ENCODE measurements at places on chromosomes 3 and 15.

DNA sequence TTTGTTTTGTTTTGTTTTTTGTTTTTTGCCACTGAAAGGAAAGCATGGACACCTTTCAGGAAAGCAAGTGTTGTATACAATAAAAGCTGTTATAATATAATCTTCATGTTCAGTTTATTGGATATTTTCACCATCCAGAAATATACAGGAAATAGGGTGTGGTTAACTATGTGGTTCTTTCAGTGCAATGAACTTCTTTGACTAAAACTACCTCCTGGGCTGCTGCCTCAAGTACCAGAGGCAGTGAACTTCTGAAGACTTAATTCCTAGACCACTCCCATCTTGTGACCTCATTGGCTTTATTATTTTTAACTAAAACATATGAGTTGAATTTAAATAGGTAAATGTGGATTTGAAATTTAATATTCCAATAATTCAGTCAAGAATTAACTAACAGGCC lies 27.1 kb upstream of the TBL1XR1 start:
- no peak for DNase-seq

GRCh38 chr15:36954486-36954885 lies 145.9 kb downstream of the MEIS2 start:
- no peak for DNase-seq

DNA sequence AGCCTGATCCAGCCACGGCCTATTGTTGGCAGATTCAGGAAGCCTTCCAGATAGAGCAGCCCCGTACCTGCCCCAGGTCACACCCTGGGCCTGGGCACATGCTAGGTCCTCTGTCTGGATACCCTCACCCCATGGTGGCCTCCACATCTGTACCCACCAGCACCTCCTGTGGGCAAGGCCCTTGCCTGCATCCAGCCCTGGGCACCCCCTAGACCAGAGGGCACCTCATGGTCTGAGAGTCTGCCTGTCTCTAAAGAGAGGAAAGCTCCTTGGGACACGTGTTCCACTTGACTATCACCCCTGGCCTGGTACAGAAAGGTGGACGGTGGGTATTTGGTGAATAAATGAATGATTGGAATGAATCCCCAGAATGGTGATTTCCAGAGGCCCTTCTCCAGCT lies 8.9 kb upstream of the COMMD4 start:
- no peak for DNase-seq

- no peak for DNase-seq
Observed at GRCh38 chr3:129549805-129550204, 6.8 kb downstream of the H1-8 start.

GRCh38 chr15:22226034-22226790 lies 145.9 kb downstream of the OR4M2 start:
- DNase-seq, result no peak

DNA sequence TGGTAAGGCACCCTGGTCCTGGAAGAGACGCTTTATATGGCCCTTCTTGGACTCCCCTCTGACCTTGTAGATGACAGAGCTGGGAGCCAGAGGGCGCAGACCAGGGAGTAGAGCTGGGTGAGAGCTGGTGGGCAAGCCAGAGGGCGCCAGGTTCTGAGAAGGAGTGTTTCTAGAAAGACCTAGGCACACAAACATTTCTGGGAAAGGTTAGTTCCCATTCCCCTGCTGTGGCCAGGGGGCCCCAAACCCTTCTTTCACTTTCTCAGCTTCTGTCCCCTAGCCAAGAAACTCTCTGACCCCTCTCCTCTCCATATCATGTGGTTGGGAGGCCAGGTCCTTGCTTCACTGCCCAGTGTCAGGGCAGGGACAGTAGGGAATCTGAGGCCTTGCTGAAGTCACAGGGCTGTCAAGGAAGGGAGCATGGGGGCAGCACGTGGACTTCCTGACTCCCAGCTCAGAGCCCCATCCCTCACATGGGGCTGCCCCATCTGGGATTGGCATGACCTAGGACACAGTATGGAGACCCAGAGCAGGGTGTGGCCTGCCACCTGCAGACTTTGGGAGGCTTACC lies 3.6 kb downstream of the HEMK1 start:
- DNase-seq, result no peak

GRCh38 chr15:45606413-45606812 lies 19.2 kb downstream of the BLOC1S6 start:
- DNase-seq, result no peak

DNA sequence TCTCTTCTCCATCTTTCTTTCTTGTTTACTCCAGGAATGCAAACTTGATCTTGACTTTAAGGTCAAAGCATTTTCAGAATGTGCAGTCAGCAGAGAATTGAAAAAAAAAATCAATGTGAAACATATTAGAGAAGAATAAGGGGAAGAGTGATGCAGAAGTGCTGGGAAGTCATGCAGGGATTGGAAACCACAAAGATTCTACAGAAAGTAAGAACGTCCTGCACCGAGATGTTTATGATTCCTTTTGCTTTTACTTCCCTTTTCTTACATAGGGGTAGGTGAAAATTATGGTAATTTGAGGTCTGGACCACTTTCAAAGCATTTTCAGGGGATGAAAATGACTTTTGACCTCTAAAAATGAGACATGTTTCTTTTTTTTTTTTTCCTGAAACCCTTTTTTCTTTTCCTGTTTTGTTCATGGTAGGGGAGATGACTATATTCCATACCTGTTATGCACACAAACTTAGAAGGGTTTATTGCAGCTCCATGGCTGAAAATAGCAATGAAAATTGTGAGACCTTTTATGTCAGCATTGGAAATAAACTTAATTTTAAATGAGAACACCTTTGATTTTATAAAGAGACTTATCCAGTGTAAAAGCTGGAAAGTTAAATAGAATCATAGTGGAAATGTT lies 623.5 kb upstream of the TBL1XR1 start:
- DNase-seq, result no peak

GRCh38 chr15:51697163-51697562 lies 15.9 kb downstream of the SCG3 start:
- DNase-seq, result no peak

- no peak for DNase-seq
Observed at GRCh38 chr15:74427607-74428441, 5.9 kb downstream of the SEMA7A start.

- no peak for DNase-seq
Observed at GRCh38 chr15:75750261-75751050, 37.8 kb upstream of the CSPG4 start.

All from neuronal stem cell (in vitro differentiated cells).